HCT116 (cell line): ENCODE measurements at places on chromosomes 12 and 14.

- no peak for DNase-seq
These were observed 27.6 kb downstream of the TCTN1 start for GRCh38 chr12:110641521-110641920.

DNA sequence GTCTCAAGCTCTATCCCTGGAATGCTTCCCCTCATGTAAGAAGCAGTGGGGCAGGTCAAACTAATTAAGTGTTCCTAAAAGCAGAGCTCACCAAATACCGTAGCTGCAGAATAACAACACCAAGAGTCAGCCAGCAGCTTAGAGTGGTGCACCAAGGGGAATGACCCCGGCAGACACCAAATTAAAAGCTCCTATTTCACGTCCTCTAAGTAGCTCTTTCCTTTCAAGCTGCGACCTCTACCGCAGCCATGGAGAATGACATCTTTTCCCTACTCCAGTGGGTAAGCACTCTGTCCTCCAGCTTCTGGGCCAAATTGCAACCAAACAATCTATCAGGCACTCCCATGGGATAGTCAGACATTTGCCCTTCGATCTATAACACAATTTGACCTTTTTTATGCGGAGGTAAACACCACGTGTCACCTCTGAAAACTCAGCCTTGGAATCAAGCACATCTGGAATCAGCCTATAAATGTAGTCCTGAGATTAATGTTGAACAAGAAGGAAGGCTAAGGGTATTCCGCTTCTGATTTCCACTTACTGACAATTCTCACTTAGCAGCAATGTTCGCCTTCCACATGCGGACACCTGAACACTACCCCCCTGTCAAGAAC lies 67.6 kb upstream of the CDKN3 start:
- peak; percentile 29 for DNase-seq

GRCh38 chr14:24958271-24958670 lies 91.7 kb downstream of the STXBP6 start:
- no peak for DNase-seq

GRCh38 chr12:22229652-22230279 lies 104.7 kb downstream of the ST8SIA1 start:
- no peak for DNase-seq

GRCh38 chr12:108633534-108634248 lies at the start of gene SELPLG:
SELPLG (minus strand) TSS chr12:108633894; CDS start chr12:108624307, 9,587 bp downstream.
- DNase-seq = no peak

DNA sequence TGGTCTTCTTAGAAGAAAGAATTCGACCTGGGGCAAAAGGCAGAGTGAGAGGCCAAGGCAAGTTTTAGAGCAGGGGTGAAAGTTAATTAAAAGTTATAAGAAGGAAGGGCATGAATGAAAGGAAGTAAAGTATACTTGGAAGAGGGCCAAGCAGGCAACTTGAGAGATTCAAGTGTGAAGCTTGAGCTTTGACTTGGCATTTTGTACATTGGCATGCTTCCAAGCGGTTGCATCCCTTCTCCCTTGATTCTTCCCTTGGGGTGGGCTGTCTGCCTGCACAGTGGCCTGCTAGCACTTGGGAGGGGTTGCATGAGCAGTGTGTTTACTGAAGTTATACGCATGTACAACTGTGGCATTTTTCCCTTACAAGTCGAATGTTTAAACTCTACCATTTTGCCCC lies 74.8 kb upstream of the MGAT4C start:
- no peak for DNase-seq

DNA sequence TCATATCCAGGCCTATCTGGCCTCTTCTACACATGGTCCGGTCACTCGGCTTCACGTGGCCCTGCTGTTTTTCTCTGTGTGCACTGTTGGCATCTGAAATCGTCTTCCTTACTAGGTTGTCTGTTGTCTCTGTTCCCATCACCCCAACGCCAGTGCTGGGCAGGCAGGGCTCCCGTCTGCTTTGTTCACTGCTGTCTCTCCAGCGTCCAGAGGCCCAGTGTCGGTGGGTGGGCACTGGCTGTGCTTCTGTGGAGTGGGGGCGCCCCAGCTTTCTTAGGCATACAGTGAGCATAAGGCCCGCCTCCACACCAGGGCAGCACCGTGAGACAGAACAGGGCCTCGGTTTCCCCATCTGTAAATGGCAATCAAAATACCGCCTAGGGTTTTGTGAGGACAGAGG lies 153.1 kb downstream of the BCL11B start:
- DNase-seq = no peak

- peak; percentile 19 for DNase-seq
These were observed 7.8 kb upstream of the PLXNC1 start for GRCh38 chr12:94140556-94140955.

GRCh38 chr14:69658664-69659261 lies 47.4 kb downstream of the SUSD6 start:
- no peak for DNase-seq

DNA sequence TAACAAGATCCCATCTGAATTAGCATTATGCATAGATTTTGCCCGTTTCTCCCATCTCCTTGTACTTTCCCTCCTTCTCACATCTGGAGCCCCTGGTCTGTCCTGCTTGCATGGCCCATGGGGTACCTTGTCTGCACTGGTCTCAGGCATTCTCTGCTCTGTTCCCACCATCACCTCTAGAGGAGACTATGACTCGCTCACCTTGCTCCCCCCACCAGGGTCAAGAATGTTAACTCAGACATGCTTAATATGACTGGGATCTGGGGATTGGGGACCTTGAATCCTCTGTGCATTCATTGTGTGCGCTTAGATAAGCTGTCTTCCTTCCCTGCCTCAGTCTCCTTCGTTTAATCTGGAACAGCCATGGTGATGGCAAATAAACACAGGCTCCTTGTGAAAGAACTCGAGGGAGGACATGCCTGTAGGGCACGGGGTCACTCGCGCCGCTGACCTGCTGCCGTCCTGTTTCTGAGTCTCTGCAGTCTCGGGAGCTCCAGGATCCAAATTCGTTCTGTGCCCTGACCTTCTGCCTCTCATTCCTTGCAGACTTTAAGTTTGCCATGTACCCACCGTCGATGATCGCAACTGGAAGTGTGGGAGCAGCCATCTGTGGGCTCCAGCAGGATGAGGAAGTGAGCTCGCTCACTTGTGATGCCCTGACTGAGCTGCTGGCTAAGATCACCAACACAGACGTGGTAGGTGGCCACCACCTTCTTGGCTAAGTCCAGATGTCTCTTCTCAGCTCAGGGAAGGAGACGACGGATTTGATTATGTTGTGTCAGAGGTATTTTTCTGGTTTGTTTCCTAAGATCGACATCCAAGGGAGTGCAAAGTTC lies 15.0 kb downstream of the CCND2 start:
- DNase-seq = no peak

DNA sequence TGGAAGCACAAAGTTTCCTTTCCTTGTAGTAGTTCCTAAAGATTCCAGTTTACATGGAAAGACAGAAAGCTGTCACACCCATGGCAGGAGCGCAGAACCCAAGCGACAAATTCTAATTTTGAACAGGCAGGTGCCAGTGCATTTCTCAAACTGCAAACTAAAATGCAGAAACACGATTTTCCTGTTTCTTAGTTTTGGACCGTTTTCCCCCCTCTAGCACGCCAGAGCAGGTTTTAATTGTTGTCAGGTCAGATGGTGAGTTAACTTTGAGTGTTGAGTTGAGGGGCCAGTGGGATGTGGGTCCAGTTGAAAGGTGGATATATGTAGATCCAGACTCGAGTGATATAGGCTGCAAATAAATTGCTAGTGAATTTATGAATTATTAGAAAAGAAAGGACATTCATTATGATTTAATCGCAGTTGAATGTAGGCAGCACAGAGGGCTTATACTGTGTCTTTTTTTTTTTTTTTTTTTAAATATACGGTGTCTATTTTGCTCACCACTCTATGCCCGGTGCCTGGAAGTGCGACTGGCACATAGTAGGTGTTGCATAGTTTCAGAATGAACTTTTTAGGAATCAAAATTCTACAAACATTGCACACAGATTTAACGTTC lies 909 bp upstream of the ETFBKMT start:
- no peak for DNase-seq

GRCh38 chr14:36860831-36861230 lies 199.2 kb downstream of the PAX9 start:
- DNase-seq = no peak

- DNase-seq = no peak
These were observed 147.5 kb downstream of the SLC38A6 start for GRCh38 chr14:61128382-61129167.

GRCh38 chr14:78324353-78324752 lies 154.2 kb downstream of the NRXN3 start:
- no peak for DNase-seq
